Smooth muscle cell of the umbilical artery (primary cell): ENCODE measurements at places on chromosomes 13 and 19. TPM values are rescaled to one million over a fixed set of nuclear protein-coding genes. Genes with fewer than 3 reads are reported as not detected.

Gene ZNF583
- total RNA-seq = 6.6 and 7.4 TPM in 2 replicates

Gene NEK5
- 0.51 and 0.59 TPM in 2 replicates for total RNA-seq

Gene DIRAS1
- 0.59 and 1.0 TPM in 2 replicates for total RNA-seq

Gene GFY
- total RNA-seq = not detected in 2 replicates

Gene CYP4F2
- total RNA-seq = not detected in 2 replicates

Gene RNASEH2B
- total RNA-seq = 29.4 and 35.0 TPM in 2 replicates

Gene IQCN
- 0.30 and 0.32 TPM in 2 replicates for total RNA-seq

Gene GJB6
- total RNA-seq = not detected in 2 replicates

Gene HSH2D
- total RNA-seq = not detected in 2 replicates

Gene SIAH3
- not detected in 2 replicates for total RNA-seq

Gene CLC
- not detected in 2 replicates for total RNA-seq

Gene CGB5
- not detected in 2 replicates for total RNA-seq

Gene SHISA2
- under 0.01 and 0.09 TPM in 2 replicates for total RNA-seq
